ENCODE measurements at places on chromosomes 12 and 14.

GRCh38 chr12:104347374-104348075, 44.0 kb downstream of the EID3 start:
- DNase-seq, result no peak

DNA sequence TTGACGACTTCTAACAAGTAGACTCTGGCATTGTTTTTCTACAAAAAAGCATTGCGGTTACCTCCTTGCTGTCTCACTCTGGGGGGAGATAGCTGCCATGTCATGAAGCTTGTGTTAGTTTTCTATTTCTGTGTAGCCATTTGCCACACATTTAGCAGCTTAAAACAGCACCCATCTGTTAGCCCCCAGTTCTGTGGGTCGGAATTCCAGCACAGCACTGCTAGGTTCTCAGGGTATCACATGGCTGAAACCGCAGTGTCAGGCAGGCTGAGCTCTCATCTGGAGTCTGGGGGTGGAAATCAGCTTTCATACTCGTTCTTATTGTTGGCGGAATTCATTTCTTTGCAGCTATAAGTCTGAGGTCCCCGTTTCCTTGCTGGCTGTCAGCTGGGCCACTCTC, 19.9 kb upstream of the STXBP6 start:
- no peak for DNase-seq

DNA sequence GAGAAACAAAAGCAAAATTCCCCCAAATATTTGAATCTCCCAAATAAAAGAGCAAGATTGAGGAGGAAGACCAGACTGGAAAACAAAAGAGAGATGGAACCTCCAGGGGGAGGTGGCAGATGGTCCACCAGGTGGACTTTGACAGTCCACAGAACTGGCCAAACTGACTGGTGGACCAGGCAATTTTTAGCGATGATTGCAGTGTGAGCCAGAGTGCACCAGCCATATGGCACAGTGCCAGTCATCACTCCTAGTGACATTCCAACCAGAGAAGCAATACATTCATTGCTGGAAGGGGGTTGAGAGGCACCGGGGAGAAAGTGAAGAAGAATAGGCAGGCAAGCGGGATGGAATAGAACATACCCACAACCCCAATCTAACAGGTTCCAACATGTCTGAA, 182.9 kb downstream of the EXOC5 start:
- no peak for DNase-seq

DNA sequence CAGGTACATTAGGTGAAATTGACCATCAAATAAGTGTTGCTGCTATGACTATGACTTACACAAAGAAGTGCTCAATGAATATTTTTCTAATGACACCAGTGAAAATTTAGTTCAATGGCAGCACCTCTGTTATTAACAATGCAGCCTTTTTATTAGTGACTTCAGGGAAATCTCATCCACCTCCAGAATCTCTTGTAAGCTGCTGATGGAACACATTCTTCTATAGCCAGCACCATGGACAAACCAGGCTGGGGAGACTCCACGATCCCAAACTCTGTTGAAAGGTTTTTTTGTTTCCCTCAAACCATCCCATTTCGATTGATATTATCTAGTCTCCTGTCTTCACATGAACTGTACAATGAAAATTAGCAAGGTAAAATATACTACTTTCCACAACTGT, 265.9 kb downstream of the ITPR2 start:
- DNase-seq, result no peak

- DNase-seq, result no peak
Measured at GRCh38 chr14:50985859-50986331, 41.6 kb upstream of the PYGL start.

- DNase-seq, result no peak
Measured at GRCh38 chr14:77902811-77903210, 102.9 kb downstream of the ADCK1 start.

DNA sequence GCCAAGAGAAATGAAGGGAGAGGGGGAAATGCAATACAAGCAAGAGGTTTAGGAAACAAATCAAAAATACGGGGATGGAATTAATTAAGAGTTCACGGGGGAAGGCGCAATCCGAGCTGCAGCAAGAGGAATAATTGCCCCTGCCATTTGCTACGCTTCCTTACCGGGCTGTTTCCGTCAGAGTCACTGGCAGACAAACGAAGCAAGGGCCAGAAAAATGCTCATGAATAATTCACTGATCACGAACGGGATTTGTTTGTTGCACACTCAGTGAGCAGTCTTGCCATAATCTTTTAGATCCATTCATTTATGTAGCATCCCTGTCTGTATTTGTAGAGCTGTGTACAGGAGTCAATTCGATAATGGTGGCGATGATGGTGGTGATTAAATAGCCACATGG, 39.0 kb downstream of the PLXNC1 start:
- DNase-seq, result no peak

GRCh38 chr12:51818566-51819300, 29.8 kb downstream of the FIGNL2 start:
- no peak for DNase-seq

DNA sequence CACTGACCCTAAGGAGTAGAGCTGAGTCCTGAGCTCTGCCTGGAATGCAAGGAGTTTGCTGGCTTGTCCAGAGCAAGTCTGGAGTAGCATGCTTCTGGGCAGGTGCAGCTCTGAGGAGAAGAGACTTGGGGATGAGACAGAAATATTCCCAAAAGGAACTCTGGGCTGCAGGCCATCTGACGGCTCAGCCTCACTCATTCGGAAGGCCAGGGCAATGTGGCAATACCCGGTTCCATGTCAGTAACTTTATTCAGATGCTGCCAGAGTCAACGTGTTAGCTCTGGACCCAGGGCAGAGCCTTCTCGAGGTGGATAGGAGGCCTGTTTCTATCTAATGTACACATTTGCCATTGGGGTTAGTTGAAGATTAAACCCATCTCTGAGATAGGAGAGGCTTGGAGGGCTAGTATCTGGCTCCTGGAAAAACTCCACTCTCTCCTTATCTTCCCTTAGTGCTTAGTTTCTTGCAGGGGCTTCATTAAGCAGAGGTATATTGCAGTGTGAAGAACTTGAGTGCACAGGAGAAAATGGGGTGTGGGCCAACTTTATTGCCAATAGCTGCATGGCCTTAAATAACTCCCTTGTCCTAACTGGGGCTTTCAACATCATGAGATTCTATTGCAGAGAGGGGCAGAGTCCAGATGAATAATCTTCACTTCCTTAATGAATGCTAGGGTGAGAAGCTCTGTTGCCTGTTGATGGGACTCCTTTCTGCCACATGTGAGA, 65.6 kb downstream of the NTF3 start:
- DNase-seq, result no peak

DNA sequence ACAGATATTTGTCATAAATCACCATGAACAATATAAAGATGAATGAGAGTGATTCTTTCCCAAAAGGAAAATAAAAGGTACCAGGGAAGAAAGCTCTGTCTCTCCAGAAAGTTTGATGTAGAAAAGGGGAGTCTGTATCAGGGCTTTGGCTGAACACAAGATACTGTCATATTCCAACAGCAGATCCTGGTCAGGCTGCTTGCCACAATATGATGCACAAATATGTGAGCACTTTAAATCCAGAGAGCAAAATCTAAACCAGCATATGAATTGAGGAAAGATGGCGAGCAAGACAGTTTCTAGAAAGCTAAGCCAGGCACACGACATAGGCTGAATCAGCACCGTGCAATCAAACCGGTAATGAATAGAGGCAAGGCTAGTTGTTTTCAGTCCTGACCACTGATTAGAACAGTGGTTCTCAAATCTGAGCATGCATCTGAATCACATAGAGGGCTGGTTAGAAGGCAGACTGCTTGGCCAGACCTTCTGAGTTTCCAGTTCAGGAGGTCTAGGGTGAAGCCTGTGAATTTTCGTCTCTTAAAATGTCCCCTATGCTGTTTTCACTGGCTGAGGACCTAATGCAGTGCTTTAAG, 60.7 kb downstream of the PLCZ1 start:
- DNase-seq, result no peak

DNA sequence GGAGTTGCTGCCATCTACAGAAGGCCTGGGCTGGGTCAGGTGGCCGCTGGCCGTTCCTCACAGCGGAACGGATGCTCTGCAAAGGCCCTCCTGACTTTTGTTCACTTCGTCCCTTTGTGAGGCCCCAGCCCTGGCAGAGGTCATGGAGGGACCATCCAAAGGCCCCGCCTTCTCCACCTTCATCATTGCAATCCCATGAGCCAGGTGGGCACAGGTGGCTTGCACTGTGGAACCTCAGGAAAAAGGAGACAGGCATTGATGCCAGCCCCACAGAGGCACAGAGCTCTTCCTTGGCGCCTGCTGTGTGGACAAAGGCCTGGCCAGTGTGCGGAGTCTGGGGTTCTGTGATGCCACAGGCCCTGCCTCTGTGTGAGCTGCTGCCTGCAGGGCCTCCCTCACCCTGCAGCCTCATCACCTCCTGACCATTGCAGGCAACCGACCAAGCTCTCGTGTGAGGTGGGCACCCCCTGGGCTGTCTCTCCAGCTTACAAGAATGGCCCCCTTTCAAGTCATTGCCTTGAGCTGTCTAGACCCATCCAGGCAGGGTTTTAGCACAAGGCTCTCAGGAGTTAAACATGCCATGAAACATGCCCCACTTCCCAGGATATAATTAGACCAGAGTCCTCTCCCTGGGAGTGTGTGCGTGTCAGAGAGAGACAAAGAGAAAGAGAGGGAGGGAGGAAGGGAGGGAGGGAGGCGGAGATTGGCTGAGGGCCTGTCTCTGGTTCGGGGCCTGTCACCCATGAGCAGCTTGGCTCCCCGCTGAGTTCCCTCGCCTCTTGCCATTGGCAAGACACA, 19.3 kb downstream of the NFKBIA start:
- no peak for DNase-seq

DNA sequence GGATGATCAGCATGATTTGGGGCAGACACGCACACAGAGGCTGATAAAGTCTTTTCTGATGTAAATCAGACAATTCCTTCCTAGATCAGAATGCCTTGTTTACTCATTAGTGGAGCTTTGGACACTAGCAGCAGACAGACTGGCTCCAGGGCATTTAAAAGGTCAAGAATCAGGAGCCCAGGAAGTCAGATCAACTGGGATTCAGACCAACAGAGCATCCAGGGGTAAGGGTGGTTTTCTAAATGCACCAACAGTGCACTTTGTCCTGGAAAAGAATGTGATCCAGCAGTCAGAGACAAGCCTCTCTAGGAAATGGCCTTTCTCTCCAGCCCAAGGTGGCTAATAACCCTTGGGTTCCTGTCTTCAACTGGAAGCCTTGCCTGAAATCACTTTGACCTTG, 405.3 kb downstream of the MED13L start:
- no peak for DNase-seq

DNA sequence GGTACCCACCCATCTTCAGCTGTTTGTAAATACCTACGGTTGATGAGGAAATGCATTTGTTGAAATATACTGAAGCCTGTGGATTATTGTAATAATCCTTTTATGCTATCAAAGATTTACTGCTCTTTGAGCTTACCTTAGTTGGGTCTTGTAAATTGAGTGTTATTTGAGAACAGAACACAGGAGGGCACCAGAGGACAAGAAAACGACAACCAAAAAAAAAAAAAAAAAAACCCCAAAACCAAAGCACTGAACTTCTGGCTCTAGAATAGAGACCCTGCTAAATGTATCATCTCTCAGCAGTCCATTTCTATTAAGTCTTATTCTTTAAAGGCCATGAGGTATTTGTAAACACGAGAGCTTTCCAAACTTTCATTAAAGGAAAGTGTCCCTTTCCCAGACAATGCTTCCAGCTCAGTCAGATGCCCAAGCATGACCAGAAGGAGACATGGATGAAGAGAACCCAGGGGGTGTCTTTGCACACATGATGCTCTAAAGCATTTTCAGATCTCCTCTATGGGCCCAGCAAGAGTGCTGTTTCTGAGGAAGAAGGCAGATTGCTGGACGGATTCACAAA, 763.9 kb downstream of the NRXN3 start:
- DNase-seq, result no peak

- DNase-seq, result no peak
Measured at GRCh38 chr14:23602181-23603095, 23.8 kb upstream of the JPH4 start.

DNA sequence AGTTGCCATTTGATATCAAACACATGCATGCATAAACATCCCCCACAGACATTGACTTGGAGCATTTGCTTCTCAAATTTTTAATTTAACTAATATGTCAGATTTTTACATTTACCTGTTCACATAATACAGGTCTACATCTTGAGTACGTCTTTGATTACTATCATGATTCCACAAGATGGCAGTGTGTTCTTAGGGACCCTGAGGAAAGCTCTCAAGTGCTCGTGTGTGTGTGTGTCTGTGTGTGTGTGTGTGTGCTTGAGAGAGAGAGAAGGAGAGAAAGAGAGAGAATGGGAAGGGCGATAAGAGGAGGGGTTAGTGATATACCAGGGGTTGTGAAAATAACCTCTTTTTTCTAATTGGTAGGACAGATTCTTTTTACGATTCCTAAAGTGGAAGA, 167.1 kb upstream of the OR4E1 start:
- no peak for DNase-seq

DNA sequence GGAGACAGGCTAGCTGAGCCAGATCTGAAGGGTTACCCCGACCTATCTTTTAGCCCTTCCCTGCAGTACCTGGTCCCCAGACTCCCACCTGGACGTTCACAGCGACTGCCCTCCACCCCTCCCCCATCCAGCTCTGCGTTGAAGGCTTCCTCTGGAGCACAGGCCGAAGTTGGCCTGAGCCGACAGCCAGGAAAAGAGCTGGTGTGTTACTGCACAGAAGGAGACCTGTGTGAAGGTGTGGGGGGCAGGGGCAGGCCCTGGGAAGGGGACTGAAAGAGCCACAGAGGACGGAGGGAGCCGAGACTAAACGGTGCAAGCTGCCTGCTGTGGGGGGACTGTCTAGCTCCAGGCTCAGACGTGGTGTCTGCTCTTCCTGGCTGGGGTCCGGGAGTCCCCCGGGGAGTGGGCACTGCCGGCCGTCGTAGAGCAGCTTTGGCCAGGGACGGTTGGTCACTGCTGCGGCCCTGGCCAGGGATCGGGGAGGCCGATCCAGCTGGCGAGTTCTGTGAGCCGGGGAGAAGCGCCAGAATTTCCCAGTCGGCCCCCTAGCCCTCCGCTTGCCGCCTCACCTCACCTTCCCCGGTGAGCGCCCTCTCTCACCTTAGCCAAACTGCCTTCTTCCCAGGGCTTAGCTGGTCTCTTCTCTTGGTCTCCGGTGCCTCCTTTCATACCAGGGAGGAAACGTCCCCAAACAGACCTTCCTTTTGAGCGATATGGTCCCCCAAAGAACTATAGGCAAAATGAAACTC, 899 bp upstream of the COL2A1 start:
- DNase-seq, result no peak

- DNase-seq, result no peak
Measured at GRCh38 chr12:120628919-120629318, 11.5 kb upstream of the CABP1 start.

GRCh38 chr12:68270358-68270757, 17.0 kb upstream of the IL22 start:
- no peak for DNase-seq

- DNase-seq, result no peak
Measured at GRCh38 chr12:25152055-25152454, 42.9 kb downstream of the DNAI7 start.

- DNase-seq, result no peak
Measured at GRCh38 chr14:89574420-89574819, 157.4 kb upstream of the FOXN3 start.

DNA sequence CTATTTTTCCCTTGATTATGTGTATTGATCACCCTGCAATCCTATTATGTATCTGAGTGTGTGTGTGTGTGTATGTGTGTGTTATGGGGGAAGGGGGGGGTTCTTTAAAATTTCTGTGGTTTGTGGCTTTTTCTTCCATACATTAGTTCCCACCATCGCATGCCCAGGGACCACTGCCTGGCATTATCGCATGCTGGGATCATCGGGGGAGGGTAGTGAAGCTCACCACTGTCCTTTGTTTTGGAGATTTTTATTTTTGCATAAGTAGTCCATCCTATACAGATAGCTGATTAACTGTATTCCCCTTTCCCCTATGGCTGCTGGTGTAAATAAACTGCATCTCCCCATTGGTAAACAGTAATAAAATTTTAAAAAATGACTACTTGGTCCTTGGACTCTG, 3.4 kb downstream of the ATXN7L3B start:
- no peak for DNase-seq

Data from vagina (tissue), 2 donors.